ENCODE measurements at places on chromosomes 4 and X. TPM values are rescaled to one million over a fixed set of nuclear protein-coding genes. Genes with fewer than 3 reads are reported as not detected.
A peak's percentile ranks its signal among the peaks of the same experiment; 100 is the strongest.

Gene IQSEC2
- 21.4 TPM for total RNA-seq

Gene ZGRF1
- total RNA-seq: 5.3 TPM

DNA sequence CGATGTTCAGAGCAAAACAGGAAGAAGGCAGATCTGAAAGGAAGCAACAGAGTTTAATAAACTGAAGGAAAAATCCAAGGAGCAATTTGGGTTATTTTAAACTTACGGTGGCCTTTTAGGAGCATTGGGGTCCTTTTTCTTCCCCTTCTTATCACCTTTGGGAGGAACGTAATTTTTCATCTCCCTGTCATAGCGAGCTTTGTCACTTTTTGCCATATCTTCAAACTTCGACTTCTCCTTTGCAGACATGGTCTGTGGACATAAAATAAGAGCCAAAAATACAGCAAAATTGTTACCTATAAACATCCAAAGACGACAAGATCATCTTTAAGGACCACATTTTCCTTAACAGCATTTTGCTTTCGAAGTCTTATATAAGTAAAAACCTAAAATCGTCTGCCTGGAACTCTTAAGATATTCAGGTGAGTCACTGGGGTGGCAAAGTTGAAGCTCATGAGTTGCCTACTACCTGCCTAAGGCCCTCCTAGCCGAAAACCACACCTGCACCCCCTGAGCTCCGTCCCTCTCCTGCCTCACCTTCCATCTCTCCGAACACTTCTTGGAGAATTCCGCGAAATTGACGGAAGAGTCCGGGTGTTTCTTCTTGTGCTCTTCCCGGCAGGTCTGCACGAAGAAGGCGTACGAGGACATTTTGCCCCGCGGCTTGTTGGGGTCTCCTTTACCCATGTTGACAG, 1.0 kb downstream of the HMGB2 start:
- H3K36me3 ChIP-seq: peaks cover 12% of the 10 kb centered on the region
- H3K4me3 ChIP-seq: peak overlapping the region; percentile 97
- H3K4me1 ChIP-seq: no peaks in the 10 kb centered on the region
- no peaks in the 10 kb centered on the region for H3K27me3 ChIP-seq
- peak overlapping the region; percentile 93 for H3K27ac ChIP-seq

DNA sequence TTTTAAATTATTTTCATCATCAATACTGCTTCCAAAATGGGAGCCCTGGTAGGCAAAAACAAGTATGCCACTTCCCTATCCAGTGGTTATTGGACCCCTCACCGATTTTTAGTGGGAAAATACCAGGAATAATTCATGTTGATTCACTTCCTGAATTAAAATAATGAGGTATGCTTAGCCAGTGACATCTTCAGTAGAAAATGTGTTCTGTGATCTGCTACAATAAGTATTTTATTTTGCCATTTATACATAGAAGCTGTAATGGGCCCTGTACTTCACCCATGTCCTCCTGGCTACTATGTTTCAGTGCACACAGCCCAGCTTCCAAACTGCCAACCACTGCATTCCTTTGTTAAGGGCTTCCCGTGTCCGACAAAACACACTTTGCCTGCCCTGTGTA, 41.0 kb upstream of the KLHL34 start:
- H3K36me3 ChIP-seq: no peaks in the 10 kb centered on the region
- no peak for DNase-seq
- no peak overlapping the region for H3K4me3 ChIP-seq
- H3K27ac ChIP-seq: no peak overlapping the region

GRCh38 chr4:43113196-43113595, 220.7 kb downstream of the GRXCR1 start:
- no peak for DNase-seq
- no peak overlapping the region for H3K27ac ChIP-seq
- no peak overlapping the region for H3K4me3 ChIP-seq
- H3K27me3 ChIP-seq: no peaks in the 10 kb centered on the region
- no peaks in the 10 kb centered on the region for H3K36me3 ChIP-seq
- H3K4me1 ChIP-seq: no peaks in the 10 kb centered on the region
